ENCODE measurements at places on chromosomes 7 and 10.
A peak's percentile ranks its signal among the peaks of the same experiment; 100 is the strongest.

DNA sequence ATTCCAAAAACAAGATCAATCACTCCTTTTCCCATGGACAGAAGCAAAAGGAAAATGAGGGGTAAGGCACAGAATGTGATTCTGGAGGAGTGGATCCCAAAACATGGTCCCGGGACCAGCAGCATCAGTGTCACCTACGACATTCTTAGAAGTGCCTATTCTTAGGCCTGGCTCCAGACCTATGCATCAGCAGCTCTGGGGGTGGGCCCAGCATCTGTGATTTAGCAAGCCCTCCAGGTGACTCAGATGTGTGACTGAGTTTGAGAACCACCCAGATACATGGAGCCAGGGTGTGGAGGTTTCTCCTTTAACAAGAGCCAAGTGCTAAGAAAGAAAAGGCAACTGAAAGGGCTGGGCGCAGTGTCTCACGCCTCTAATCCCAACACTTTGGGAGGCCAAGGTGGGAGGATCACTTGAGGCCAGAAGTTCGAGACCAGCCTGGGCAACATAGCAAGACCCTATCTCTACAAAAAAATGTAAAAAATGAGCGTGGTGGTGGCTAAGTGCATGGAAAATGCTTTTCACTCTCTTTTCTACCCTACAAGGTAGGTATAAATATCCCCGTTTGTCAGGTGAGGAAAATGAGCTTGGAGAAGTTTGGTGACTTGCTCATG, 17.1 kb upstream of the ARPC1A start:
- DNase-seq, result no peak

- no peak for DNase-seq
Observed at GRCh38 chr7:95904099-95904498, 131.7 kb downstream of the DYNC1I1 start.

DNA sequence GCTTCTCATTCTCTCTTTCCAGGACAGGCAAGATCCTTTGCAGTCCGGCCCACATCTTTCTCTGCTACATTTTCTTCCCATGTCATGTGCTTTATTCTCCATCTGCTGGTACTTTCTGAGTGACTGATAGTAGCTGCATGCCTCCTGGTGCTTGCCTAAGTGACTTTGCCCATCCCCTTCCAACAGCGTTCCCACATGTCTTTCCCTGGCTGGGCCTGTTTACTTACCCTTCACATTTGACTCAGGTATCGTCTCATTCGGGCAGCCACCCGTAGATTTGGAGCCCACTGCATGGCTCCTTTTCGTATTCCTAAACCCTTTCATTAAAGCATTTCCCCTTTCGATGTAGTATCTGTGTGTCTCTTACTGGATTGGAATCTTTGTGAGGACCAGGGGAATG, 24.6 kb downstream of the TYW1 start:
- no peak for DNase-seq

DNA sequence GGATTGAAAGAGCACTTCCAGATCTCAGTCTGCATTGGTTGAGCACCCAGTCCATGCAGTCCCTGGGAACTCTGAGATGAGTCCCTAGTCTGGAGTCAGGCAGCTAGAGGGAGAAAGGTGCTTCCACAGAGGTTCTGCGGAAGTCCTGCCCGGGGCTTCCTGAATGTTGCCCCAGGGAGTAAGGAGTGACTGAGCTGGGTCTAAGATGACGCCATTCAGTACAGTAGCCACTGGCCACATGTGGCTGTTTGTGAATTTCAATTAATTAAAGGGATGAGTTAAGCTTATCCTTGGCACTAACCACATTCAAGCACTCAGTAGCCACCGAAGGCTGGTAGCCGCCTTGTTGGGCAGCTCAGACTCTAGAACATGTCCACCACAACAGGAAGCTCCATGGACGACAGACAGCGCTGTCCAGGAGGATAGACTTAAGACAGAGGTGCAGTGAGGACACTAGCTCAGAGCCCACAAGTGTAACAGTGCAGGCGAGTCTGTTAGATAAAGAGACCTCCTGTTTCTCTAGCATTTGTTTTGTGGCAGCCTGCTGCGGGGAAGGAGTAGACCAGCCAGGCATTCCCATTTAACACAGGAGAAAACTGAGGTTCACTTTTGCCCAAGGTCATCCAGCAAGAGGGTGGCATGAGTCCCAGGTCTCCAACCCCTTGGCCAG, 101.6 kb upstream of the PPIF start:
- no peak for DNase-seq

GRCh38 chr7:40544221-40544723, 409.5 kb downstream of the SUGCT start:
- peak; percentile 60 for DNase-seq

- DNase-seq, result no peak
Observed at GRCh38 chr7:55193245-55193644, 171.9 kb upstream of the LANCL2 start.

- no peak for DNase-seq
Observed at GRCh38 chr7:1857487-1858421, 187.7 kb downstream of the ELFN1 start.

DNA sequence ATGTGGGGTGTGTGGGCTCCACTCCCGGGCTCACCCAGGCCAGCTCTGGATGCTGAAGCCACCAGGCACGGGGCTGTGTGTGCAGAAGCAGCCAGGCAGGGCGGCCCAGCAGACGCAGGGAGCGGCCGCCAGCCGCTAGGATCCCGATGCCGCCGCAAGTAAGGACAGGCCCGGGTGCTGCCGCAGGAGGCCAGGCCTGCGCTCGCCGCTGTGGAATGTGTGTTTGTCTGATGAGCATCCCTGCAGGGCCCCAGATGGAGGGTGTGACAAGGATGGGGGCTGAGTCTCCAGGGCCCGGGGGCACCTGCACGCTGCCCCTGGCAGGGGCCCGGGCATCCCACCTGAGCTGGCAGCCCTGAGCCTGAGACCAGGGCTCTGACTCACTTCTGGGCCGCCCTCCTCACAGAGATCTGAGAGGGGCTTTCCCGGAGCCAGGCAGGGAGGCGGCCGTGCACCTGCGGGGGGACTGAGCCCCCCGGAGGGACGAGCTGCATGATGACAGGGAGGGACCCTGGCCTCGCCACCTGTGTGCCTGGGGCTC, 101.5 kb downstream of the FOXL3 start:
- DNase-seq, result no peak

GRCh38 chr10:7866176-7866575, 47.9 kb downstream of the TAF3 start:
- peak; percentile 65 for DNase-seq

DNA sequence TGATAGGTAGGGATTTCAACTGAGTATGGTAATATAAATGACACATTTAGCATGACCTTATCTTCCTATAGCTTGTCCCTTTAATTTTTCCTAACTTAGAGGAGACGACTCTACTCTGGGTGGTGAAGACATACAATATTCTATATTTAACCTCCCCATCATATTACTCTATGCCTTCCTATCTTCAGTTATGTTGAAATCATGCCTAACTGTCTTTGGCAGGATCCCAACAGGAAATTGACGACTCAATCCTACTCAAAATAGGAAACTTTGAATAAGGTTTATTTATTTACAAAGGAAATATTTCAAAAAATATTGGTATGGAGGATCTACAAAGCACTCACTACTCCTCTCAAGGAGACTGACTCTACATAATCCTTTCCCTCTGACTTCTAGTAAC, 24.1 kb upstream of the SEMA3A start:
- DNase-seq, result peak; percentile 73

- DNase-seq, result no peak
Observed at GRCh38 chr10:21263263-21263803, 262.1 kb downstream of the SKIDA1 start.

DNA sequence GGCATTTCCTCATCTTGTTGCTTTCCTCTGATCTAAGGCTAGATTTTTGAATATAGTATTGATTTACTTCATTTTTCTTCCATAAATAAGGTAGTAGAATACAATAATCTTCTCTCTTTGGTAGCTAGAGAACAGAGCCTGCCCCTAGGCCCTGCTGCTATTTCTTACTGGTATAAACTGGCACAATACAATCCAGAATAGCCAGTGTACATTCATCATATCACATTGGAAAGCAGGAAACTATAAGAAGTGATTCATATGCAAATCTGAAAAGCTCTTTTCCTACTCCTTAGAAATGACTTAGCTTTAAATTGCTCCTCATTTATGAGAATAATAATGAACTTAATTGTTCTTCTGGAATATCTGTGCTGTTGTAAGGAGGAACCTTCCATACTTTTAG, 100.2 kb downstream of the KCND2 start:
- DNase-seq, result no peak

- peak; percentile 91 for DNase-seq
Observed at GRCh38 chr10:61899997-61900828, 1.3 kb upstream of the ARID5B start.

GRCh38 chr10:132111121-132111731, 45.5 kb downstream of the JAKMIP3 start:
- DNase-seq, result no peak

DNA sequence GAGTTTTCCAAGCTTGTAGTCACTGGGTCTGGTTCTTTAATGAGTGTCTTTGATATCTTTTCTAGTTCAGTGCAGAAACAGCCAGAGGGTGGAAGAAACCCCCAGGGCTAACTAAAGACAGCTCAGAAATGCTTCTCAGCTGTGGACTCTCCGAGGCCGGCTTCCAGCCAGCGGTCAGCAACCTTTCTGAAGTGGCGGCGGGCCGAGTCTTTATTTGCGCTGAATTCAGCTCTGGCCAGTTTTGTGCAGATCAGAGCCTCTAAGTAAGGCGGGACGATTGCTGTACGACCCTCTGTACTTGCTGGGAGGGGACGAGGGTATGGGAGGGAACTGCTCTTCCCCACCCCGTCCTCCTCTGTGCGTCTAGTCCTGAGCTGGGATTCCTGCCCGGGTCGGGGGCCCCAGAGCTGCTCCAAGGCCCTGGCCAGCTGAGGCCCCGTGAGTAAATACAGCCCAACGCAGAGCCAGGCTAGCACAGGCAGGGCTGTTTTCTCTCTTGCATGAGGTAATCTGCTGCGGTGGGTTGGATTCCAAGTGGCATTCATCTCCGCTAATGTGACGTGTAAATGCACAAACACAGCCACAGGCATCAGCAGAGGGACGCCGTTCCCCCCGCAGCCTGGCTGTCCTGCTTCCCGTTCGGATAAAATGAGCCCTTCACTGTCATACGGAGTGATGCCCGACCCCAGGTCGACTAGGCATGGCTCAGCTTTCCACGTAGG, 159.8 kb downstream of the PIP4K2A start:
- DNase-seq, result peak; percentile 82

DNA sequence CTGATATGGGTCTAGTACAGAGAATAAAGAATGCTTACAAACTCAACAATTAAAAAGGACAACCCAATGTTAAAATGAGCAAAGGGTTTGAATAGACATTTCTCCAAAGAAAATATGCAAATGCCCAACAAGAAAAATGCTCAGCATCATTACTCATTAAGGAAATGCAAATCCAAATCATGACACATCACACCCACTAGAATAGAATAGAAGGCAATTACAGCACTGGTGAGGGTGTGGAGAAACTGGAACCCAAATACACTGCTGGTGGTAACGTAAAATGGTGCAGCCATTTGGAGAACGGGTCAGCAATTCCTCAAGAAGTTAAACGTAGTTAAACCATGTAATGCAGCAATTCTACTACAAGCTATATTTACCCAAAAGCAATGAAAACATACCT, 53.8 kb downstream of the KDM7A start:
- DNase-seq, result no peak

GRCh38 chr10:72248468-72249151, 25.1 kb upstream of the DDIT4 start:
- peak; percentile 57 for DNase-seq

- DNase-seq, result no peak
Observed at GRCh38 chr10:132926777-132927650, 15.4 kb downstream of the CFAP46 start.

GRCh38 chr10:118439824-118440223, 97.7 kb upstream of the FAM204A start:
- no peak for DNase-seq

GRCh38 chr7:142345811-142346210, 88.0 kb upstream of the PRSS58 start:
- no peak for DNase-seq

DNA sequence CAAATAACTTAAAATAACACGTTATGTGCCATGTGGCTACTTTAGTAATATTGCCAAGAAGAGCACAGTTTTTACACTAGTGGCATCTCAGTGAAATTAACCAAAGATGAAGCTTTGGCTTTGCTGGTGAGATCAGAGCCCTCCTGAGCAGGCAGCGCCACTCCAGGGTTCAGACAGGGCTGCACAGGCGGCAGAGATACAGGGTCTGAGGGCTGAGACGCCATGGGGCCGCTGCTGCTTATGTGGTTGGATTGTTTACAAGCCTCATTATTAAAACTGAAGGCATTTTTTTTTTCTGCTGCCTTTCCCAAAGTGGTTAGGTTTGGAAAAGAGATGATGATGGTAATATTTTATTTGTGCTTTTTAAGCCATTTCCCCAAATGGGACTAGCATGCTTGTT, 68.8 kb upstream of the DNAJB6 start:
- DNase-seq, result no peak

DNA sequence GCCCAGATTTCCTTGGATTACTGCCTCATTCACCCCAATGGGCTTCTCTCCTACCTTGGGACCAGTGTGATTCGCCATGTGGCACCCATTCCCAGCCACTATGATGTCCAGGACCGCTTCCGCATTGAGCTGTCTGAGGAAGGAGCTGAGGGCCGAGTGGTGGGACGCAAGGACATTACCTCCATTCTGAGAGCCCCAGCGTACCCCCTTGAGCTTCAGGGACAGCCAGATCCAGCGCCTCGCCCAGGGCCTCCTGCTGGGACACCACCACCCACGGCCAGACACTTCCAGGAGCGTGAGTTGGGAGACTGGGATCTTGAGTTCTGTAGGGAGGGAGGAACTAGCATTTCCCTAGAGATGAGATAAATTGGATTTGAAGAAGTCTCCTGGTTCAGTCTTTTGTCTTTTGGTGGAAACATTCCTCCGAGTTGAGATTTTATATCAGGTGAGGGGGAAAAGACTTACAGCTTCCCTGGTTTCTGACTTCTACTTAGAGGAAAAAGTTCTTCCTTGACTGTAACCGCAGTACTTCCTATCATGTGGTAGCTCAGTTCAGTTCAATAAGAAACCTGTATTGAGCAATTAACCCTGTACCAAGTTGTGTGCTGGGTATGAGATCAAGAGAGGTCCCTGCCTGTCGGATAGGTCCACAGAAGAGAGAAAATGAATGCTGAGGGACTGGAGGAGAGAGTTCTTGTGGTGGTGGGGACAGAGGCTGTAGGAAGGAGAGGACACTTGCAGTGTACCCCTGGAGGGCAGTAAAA, 1.3 kb downstream of the MOSPD3 start:
- no peak for DNase-seq

DNA sequence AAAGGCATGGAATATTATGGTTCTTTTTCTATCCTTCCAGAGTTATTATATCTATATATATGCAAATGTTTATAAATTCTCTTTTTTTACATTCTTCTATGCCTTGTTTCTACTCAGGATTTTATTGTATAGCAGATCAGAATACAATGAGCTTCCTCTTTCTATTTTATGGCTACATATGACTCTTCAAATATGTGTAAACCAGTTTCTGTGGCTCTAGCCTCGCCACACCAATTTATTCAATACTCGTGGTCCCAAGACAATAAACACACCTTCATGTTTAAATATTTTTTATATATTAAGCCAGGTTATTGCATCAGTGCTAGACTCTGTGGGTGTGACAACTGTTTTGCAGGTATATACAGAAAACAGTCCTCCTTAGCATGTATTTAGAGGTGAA, 237.5 kb upstream of the MKLN1 start:
- DNase-seq, result no peak
